ENCODE measurements at places on chromosomes 11 and 22.

DNA sequence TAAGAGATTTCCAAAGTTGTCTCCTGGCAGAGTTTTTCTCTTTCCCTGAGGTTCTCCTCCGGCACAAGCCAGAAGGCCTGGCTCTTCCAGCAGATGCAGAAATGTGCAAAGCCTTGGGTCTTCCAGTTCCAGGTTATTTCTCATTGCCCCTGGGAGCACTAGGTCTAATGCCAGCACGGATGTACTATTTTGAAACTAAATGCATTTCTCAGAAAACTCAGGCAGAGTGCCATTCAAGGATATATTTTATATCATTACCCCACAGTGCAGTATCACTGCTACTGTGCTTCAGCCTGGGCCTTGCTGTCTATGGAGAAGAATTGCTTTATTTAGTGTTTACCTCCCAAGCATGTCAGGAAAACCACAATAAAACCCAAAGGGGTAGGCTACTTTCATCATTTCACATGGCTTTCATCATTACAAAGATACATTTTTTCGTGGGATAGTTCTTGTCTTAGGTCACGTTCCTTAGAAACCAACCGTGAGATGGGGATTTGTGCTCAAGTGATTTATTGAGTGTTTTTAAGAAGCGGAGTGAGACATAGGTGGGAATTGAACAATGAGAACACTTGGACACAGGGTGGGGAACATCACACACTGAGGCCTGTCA lies 22.4 kb upstream of the FZD4 start:
- no peak for DNase-seq

- DNase-seq: no peak
These were observed 11.1 kb downstream of the APOL3 start for GRCh38 chr22:36149441-36149840.

DNA sequence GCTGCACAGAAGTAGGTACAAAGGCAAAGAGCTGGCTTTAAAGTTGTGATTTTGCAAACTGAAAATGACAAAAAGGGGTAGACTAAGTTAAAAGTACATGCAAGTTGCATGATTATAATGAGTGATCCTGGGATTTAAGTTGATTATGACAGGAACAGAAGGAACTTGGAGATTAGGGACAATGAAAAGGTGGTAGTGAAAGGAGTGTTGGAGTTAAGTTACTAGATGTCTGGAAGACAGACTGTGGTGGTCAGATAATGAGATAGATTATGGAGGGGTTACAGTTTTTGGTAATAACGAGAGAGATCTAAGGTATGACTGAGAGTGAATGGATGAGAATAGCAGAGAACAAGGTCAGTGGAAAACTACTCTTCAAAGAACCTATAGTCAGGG lies 7.7 kb upstream of the TMEM9B start:
- DNase-seq: no peak

GRCh38 chr11:116615211-116615865 lies 157.4 kb downstream of the BUD13 start:
- DNase-seq: no peak

DNA sequence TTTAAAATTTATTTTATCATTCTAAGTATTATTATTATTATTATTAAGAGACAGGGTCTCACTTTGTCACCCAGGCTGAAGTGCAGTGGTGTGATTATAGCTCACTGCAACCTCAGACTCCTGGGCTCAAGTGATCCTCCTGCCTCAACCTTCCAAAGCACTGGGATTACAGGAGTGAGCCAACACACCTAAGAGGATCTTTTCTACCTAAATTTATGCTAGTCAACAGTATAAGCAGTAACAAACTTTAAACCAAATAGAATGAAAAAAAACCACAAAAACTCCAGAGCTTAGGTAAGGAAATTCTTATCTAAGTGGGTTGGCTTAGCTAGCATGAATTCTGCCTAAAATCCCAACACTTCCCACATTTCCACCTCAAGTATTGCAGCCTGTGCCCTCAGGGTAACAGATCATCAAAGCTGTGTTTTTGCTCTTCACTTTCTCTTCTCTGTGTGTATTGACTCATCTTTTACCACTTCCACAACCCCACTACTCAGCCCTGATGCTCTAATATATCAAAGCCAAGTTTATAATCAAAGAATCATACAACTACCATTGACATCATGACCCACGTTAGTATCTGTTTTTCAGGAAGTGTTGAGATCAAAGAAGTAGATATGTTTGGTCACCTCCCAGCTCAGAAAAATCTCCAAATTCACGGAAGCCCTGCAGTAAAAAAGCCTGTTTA lies 93.7 kb upstream of the SPON1 start:
- DNase-seq: no peak

- DNase-seq: no peak
These were observed 111.2 kb downstream of the PTPRJ start for GRCh38 chr11:48091426-48092102.

GRCh38 chr11:132772703-132773545 lies 759.4 kb downstream of the OPCML start:
- no peak for DNase-seq

DNA sequence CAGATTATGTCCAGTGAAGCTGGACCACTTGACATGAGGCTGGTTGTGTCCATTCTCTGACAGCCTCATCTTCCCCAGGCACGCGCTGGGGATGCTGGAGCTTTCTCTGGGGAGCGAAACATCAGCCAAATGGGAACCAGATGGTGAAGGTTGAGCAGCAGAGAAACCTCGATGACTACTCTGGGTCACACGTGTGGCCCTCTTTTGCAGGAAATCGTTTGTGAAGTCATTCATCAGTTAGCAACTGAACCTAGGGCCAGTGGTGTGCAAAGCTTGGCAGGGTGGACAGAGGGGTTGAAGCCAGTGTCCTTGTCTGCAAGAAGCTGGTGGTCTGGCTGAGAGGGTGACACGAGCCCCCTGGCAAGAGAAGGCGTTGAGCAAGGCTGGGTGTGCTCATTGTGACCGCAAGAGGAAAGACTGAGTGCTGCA lies 109.8 kb downstream of the ZBTB16 start:
- peak; percentile 31 for DNase-seq

DNA sequence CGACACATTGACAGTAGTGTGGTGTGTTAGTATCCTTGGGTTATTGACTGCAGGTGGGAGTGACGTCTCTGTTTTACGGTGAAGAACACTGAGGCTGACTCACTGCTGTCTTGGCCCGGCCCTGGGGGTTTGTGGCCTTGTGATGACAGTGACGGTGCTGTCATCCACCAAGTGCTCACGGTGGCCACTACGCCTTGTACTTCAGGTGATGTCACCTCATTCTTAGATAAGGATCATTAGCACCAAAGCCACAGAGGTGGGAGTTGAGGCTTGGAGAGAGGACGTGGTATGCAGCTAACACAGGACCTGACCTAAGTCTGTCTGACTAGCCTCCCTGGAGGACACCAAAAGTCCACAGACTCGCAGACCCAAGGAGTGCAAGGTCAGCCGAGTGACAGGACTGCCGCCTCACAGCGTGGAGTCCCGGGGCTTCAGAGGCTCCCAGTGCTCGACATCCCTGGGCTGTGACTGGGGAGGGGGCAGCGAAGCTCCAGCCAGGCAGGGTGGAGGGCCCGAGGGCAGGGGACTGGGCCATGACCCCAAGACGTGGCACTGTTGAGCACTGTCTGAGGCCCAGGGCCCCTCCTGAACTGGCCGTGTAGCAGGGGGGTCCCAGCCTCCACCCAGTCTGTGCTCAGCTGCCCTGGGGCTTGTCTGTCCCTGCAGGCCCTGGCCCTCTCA lies 56.5 kb downstream of the NAT10 start:
- DNase-seq: no peak

DNA sequence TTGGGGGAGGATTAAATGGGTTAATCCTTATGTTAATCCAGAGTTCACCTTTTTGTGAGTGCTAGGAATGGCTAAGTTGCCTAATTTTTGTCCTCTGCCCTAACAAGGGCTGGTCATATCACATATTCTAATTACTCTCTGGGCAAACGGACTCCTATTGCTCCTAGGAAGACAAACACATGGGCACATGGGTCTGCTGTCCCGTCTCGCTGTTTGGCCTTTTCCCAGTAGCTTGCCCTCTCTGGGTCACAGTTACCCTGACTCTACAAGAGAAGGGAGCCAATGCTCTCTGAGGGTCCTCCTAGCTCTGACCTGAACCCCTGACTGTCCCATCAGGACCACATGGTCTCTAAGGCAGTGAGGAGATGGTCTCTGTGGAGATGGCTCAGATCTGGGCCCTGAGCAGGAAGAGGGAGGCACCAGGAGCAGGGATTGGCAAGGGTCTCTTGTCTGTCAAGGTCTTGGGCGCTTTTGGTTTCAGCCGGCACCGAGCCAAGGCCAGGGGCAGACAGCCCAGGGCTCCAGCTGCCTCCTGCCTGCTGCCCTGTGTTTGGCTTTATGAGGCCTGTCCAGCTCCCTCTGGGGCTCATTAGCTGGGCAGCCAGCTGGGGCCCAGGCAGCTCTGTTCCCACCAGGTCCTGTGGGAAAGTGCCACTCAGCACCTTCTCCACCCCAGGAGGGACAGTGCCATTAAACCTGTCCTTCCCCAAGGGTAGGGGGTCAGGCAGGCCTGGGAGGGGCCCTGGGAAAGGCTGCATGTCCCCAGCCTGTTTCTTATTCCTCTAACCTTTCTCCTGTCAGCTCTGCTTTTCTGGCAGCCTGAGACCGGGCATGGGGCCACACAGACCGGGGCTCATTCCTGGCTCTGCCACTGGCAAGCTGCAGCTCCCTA lies 559.9 kb downstream of the MN1 start:
- no peak for DNase-seq

DNA sequence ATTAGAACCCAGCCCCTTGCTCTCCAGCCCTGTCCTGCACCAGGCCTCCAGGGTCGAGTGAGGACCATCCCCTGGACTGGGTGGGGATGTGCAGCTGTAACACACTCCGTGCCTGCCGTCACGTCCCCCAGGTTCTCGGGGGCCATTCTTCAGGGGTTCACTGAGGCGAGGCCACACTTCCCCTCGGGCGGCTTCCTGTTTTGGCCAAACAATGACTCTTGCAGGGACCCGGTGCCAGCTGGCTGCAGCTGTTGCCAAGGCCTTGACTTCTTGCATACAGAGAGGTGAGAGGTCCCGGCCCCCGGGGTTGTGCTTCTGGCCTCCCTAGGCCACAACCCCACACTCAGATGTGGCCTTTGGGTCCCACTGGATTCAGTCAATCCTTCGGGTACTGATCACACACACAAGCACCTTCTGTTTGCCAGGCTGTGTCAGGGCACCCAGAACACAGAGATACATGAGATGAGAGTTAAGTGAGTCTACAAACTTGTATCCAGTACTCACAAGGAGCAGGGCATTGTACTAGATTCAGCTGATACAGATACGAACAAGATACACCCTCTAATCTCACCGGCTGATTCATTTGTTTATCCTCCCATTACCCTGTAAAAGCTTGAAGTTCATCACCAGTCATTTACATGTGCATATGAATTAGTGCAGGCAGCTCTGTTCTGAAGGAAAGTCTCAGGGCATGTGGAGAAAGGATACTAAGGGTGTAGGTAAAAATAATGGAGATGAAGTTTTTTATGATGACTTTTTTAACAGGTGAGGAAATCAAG lies 32.9 kb downstream of the LRRC32 start:
- no peak for DNase-seq

DNA sequence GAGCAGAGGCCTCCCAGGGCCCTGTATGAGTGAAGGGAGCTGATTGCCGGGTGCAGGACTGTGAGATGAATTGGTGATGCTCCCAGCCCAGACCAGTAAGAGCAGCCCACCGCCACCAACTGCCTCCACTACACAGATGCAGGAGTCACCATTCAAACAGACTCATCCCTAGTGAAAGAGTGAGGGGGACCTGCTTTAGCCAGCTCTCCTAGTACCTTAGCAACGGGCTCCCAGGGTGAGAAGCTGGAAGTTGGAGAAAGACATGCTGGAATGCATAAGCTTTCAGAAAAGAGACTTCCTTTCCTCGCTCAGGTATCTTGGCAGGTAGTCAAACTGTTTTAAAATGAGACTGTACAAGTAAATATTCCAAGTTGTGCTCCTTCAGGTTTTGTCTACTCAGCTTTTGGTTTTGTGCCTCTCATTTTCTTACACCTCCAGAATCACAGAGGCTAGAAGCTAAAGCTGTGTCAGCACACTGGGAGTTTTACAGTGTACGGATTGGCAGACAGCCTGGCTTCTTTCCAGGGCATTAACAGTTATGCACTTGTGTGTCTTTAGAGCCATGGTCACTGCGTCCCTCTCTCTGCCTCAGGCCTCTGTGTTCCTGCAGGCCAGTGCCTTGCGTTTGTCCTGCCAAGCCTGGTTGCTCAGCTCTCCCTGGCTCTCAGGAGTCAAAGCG lies 146.2 kb downstream of the ATXN10 start:
- DNase-seq: no peak

DNA sequence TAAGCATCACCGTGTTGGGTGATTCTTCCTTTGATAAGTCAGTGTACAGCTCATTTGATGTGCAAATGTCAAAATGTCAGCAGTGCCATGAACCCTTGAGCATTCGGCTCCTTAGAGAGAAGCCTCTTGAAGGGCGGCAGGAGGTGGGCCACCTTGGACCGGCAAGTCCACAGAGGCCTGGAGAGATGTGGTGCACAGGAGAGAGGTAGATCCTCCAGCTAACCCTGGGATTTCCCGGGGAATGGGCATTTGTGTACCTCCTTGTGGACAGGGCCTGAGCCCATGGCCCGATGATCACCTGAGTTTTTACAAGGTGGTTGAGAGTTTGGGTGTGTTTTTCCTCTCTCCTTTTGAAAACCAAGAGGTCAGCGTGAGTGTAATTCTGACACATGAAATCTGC lies 133.2 kb upstream of the RCN1 start:
- DNase-seq: no peak

DNA sequence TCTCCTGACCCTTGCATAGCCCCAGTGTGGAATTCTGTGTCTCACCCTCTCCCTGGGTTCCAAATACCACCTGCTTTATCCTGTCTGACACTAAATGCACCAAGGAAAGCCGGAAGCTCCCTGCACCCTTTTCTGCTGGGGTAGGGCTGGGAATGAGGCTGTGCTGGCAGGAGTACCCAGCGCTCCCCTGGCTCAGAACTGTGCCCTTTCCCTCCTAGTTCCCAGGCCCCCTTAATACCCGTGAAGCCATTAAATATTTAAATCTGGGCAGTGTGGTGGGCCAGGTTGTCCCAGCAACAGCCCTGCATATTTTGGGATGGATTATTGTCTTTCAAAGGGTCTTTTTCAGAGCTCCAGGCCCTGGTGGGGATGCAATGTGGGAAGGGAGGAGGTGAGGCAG lies 63.0 kb downstream of the TP53I11 start:
- DNase-seq: no peak

GRCh38 chr11:74069146-74070046 lies 60.5 kb upstream of the UCP3 start:
- DNase-seq: peak; percentile 60

DNA sequence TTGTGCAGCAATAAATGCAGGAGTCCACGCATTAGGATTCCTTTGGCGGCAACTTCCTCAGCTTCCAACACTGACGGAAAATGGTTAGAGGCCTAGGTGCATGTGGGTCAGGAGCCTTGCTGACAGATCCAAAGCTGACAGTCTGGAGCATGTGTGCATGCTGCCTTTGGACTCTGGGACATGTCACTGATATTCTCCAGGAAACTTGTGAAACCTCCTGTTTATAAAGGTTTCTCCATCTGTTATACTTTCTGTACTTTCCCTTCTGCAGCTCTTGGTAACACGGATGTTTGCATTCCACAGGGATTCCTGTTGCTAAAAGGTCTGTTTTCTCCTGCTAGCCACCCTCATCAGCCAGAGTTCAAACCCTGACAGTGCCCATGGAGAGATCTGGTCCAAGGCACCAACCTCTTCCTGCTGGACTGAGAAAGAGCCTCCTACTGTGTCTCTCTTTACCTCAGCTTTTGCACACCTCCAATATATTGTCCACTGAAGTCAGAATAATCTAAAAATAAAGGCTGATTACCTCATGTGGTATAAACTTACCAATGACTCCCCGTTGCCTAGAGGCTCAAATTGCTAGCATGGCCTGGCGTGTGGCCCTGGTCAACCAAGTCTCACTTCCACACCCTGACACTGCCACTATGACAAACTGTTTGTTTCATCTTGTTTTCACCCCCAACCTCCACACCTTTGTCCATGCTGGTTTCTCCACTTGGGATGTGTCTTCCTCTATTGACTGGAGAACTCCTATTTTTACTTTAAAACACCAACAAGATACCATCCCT lies 31.1 kb upstream of the LYVE1 start:
- DNase-seq: no peak

Measured in BJ (cell line).